ENCODE measurements at places on chromosomes 5 and 9.

DNA sequence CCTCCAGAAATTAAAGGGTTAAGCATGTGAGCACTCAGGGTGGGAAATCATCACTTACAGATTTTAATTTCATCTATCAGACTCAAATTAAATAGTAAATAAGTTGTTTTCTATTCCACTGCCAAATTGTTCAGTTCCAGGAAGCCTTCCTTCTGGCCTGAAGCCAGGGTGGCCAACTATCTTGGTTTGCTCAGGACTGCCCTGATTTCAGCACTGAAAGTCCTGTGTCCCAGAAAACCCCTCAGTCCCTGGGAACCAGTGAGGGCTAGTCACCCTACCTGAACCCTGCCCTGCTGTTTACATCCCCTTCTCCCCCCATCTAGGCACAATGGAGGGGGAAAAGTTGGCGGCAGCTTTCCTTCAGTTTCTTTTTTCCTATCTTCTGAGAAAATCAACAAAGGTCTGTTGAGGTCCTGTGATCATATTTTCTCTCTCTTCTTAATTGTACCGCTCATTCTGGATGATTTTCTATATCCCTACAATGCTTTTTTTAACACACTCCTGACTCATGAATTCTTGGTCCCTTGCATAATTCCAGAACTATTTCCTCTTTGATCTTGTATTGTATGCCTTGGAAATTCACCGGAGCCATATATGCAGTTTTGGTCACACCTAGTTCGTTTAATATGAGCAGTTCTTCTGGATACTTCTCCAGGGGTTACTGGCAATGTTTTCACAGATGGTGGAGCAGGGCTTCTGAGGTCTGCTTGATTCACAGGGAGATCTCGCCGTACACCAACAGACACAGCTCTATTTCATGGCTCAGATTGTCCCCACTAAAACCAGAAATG, 103.8 kb downstream of the MAP1B start:
- DNase-seq: no peak

DNA sequence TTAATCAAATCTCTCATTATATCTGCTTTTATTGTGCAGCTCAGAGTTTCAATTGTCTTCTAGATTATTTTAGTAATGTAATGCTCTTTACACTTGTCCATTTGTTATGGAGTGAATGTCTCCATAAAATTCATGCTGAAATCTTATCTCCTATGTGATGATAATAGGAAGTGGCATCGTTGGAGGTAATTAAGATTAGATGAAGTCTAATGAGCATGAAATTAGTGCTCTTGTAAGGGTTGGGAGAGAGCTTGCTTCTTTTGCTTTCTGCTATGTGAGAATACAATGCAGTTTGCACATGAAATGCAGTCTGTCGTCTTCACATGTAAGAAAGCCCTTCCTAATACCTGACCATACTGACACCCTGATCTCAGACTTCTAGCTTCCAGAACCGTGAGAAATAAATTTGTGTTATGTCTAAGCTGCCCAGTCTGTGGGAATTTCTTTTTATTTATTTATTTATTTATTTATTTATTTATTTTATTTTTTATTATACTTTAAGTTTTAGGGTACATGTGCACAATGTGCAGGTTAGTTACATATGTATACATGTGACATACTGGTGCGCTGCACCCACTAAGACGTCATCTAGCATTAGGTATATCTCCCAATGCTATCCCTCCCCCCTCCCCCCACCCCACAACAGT, 1399.2 kb upstream of the CDH6 start:
- no peak for DNase-seq

DNA sequence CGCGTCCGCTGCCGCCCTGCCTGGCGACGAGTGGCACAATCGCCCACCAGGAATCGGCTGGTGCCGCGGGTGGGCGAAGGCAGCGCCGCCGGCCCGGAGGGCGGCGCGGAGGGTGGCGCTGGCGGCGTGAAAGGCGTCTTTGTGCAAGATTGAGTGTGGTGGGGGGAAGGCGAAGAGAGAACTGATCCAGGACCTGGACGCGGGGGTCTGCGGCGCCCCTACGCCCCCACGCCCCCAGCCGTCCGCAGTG, 4.6 kb upstream of the RGMB start:
- DNase-seq: no peak

DNA sequence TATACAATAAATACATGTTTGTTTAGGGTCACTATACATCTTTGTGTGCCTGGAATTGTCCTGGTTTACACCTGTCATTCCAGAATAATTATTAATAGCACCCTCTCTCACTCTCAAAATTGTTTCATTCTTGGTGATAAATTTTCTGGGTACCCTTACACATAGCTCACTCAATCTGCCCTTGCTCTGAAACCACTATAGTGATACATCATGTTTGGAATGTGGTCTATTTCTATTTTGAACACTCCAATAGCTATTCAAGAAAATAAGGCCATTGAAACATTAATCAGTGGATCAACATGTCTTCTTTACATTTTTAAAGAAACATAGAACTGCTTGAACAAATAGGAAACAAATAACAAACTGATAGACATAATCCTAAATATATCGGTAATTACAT, 158.7 kb downstream of the ARRDC3 start:
- no peak for DNase-seq

DNA sequence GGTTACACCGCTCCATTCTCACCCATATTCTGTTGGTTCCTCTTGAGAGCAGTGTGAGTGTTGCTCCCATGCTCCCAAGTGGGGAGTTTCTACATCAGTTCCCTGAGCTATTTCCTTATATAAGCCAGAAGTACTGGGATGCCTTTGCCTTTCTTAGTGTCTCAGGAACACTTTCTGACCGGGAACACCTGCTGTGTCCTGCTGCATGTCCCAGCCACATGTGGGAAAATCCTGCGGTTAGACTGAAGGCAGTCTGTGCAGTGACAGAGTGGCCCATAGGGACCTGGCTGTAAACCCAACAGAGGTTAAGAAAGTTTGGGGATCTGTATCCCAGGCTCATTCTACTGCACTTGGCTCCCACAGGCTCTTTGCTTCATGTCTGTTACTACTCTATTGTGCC, 126.0 kb downstream of the EGFLAM start:
- no peak for DNase-seq

- no peak for DNase-seq
These were observed 14.4 kb upstream of the GADD45G start for GRCh38 chr9:89590415-89590814.

- DNase-seq: no peak
These were observed 1.1 kb downstream of the TGFBR1 start for GRCh38 chr9:99106044-99106375.

GRCh38 chr5:100697970-100698369, 162.8 kb downstream of the FAM174A start:
- DNase-seq: no peak

GRCh38 chr5:152514827-152515397, 109.8 kb upstream of the NMUR2 start:
- peak; percentile 25 for DNase-seq

- no peak for DNase-seq
These were observed 264.9 kb downstream of the TLE1 start for GRCh38 chr9:81424431-81424830.

DNA sequence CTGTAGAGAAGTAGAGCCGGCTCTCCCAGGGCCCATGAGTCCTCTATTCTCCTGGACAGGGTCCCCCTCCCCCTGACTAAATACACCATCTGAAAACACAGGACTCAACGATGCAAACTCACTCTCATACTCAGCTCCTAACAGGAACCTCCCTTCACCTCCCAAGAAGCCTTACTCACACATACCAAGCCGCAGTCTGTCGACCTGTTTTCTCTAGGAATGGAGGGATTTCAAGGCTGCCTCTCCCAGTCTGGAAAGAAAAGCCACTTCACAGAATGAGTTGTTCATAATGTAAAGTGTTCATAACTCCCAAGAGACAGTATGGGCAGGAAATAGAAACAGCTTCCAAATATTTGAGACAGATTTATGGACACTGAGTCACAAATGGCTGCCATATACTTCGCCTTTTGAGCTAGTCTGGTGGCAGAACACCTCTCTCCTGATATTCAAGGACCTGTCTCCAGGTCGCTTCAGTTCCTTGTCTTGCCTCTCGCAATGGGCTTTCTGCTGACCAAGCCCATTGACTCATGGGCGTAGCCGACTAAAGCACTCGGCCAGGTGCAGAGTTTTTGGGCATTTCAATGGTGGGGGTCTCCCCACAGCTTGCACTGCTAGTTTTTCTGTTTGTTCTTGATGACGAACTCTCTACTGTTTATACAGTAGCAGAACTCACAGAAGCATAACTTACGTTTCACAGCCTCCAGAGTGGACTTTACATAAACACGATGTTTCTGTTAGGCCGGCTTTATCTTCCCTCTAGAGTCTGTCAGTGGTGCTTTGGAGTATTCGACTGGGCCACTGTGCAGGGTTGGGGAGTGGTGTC, 25.0 kb upstream of the IL17B start:
- no peak for DNase-seq

GRCh38 chr9:129696944-129697655, 31.7 kb downstream of the PRRX2 start:
- DNase-seq: no peak

DNA sequence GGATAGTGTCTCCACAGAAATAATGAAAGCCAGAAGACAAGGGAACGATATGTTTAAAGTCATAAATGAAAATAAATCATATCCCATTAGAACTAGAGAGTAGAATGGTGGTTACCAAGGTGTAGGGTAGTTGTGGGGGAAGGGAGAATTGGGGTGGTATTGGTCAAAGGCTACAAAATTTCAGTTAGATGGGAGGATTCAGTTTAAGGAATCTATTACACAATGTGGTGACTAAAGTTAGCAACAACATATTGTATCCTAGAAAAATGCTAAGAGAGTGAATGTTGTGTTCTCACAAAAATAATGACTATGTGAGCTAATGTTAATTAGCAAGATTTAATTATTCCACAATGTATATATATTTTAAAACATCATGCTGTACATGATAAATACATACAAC, 27.8 kb upstream of the LARP1 start:
- DNase-seq: no peak

GRCh38 chr5:124823380-124823779, 76.9 kb upstream of the ZNF608 start:
- no peak for DNase-seq

GRCh38 chr5:133749331-133749985, 137.1 kb upstream of the FSTL4 start:
- no peak for DNase-seq

DNA sequence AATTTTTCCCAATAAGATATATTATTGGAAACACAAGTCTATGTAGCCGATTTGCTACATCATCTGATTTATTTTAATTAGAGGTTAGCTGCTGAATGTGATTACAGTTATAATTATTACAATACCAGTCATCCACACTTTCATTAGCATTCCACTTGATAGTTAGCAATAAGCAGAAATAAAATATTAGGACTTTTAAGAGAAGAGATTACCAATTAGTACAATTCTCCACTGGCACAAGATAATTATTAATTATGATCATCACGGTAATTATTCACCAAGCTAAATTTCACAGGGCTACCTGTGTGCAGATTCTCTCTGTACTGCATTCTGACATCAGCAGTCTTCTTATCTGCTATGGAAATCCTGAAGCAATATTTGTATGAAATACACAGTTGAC, 474.7 kb downstream of the TLE4 start:
- no peak for DNase-seq

DNA sequence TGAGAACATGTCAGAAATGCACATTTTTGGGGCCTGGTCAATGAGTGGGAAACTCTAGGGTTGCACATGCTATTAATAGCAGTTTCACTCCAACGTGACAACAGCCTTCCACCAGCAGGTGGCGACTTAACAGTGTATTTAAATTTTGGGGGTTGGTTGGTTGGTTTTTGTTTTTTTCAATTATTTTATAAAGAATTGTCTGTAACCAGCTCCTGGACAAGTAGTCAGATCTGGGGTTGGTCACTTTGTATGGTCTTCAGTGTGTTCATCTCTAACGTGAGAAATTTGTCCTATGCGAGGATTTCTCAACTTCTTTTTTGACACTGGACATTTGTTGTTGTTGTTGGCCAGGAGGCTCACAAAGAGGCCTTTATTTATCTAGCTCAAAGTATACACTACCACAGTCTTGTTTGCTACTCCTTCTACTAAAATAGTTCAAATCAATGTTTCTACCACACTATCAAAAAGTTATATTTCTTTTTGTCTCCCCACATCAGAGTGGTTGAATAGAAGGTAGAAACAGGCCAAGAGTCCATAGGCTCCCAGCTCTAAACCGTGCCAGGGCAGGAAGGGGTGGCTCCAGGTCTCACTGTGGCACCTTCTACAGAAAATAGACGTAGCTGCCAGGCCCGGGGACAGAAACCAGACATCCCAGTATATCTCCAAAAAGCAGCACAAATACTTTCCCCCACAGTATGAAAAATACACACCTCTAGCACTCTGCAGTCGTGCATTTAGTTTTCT, 110.4 kb downstream of the TRPM6 start:
- no peak for DNase-seq

- no peak for DNase-seq
These were observed 28.5 kb upstream of the MATR3 start for GRCh38 chr5:139265001-139265400.

DNA sequence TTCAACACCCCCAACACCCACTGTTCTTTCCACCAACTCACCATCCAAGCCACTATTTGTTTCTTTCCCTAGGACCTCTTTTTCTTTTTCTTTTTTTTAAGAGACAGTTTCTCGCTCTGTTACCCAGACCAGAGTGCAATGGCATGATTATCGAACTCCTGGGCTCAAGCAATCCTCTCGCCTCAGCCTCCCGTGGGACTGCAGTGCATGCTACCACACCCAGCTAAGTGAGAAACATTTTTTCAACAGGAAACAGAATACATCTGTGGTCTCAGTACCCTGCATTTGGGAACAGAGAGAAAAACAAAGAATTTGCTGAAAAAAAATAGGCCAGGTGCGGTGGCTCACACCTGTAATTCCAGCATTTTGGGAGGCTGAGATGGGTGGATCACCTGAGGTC, 24.6 kb downstream of the B4GALT1 start:
- DNase-seq: no peak

DNA sequence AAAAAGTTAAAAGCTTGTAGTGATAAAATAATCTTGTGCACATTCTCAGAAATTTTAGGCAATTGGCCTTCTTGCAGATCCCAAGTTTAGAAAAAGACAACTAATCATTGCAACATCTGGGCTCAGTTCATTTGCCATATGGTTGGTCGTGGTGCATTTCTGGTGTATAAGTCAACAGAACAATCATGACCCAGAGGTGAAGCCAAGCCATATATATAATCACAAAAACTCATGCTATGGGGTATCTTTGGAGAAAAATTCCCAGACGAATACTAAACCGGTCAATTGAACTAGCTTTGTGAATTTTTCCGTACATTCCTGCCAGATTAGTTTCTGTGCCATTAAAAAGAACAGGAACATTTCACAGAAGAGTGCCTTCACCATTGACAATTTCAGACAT, 50.3 kb downstream of the FYB1 start:
- no peak for DNase-seq

GRCh38 chr5:149409268-149409948, 30.3 kb upstream of the IL17B start:
- DNase-seq: no peak

DNA sequence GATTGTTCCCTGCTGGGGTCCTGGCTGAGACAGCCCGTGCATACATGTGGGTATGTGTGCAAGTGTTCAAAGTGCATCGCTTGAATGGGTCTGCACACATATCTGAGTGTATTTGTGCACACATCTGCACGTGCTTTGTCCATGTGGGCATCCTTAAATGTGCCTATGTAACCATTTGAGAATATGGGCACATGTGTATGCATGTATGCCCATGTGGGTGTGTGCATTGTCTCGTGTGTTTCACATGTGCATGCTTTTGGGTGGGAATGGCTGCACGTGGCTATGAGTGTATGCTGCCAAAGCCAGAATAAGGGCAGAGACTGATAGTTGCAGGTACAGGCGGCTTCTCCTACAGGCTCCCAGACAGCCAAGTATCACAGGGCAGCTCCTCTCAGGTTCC, 107.3 kb downstream of the LHX2 start:
- DNase-seq: no peak
